Activated effector memory CD4-positive, alpha-beta T cell treated with Interleukin-2 at 50 U/mL for 16 hours (primary cell): ENCODE measurements at places on chromosomes 13 and 19.

DNA sequence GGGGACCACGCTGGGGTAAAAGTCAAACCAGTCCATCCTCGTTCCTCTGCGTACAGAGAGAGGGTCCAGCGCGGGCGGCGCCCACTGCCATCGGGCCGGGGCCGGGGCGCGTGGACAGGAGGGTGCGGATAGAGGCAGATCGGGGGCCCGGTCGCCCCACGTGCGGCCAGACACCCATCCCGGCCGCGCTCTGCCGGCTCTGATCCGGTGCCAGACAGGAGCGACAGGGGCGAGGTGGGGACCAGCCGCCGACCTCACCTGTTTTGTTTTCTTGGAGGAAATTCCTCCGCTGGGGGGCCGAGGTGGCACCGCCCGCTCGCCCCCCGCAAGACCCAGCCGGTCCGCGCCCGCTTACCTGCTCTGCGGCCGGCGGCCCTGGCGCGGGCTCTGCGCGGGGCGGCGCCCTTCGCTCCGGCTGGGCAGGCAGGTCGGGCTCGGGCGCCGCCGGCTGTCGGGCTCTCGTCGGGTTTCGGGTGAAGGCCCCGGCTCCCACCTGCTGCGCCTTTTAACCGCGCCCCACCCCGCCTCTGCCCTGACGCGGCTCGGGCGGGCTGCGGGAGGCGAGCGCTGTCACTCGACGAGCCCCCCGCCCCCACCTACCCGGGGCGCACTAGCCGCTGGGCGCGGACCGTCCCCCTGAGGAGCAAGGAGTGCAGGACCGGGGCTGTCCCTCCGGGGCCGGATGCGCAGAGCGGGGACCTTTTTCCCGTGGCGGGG lies at the start of gene GJB6:
Gene GJB6, minus strand, starts transcription at position 481 of the 717 bp plus-strand sequence. CDS start 8,839 bp downstream, outside the sequence.
- peak; percentile 5 for DNase-seq

DNA sequence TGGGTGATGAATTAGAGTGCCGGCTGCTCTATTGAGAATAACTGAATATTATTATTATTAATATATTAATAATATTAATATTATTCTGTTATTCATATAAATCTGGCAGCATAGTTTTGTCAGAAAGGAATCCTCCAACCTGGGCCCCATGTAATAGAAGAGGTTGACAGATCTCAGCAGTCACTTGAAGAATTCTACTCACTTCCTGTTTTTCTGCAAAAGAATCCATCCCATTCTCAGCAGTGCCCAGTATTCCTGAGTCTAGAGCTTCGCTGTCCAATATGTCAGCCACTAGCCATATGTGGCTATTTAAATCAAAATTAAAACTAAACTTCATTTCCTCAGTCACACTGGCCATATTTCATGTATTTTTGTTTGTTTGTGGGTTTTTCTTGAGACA lies 72.4 kb upstream of the USPL1 start:
- no peak for DNase-seq

DNA sequence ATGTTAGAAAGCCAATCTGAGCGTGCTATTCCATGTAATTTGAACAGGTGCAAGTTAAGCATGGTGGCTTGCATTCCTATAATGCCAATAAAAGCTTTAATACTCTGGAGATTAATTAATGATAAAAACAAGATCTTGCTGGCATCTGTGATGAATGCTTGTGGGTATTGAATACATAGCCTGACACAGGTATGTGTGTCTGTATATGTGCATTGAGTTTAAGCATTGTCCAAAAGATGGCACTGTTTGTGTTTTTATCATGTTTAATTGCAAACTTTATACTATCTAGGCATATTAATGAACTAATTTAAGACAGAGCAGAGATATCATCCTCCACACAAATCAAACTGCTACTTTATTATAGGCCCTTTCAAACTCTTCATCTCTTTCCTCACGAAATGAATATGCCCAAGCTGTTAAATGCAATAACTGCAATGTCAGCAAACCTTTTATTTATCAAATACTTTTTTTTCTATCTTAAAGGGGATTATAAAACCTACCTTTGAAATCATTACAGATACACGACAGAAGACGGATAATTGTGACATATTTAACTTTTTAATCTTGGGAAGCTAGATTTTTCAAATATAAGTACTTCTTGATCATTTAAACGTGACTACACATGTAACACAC lies 86.5 kb downstream of the TNFSF11 start:
- no peak for DNase-seq

GRCh38 chr19:28303502-28303901 lies 909.4 kb downstream of the UQCRFS1 start:
- DNase-seq: no peak

DNA sequence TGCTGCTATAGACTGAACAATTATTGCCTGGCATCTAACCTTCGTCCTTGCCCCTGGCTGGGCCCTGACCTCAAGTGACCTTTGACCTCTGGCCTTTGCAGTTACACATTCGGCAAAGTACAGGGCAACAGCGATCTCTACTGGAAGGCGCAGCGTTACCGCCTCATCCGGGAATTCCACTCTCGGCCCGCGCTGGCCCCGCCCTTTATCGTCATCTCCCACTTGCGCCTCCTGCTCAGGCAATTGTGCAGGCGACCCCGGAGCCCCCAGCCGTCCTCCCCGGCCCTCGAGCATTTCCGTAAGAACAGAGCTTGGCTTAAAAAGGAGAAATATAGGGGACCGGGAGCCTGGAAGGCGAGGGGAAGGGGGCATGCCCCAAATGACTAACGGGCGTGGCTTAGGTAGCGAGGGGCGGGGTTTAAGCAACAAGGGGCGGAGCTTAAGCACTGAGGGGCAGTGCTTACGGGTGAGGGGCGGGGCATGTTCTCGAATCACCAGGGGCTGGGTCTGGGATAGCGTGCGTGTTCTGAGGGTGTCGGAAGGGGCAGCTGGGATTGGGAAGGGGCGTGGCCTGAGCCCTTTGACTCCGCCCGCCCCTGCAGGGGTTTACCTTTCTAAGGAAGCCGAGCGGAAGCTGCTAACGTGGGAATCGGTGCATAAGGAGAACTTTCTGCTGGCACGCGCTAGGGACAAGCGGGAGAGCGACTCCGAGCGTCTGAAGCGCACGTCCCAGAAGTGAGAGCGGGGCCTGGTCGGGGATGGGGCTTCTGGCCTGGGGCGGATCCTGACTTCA lies 52.7 kb downstream of the TRPM4 start:
- DNase-seq: no peak

DNA sequence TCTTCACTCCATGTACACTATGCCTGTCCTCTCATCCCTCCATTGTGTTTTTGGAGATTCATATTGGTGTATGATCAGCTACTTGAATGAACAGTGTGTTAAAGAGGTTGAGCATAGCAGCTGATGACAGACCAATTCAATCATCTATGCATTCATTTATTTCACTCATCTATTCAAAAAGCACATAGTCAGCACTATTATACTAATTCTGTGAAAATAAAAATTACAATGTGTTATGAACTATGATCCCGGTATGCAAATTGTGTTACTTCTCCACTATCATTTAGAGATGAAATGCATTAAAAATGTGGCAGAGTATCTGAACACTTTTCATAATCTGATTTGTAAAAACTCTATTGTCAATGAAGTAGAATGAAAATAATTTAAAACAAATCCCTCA lies 5.9 kb downstream of the TRPC4 start:
- DNase-seq: no peak

GRCh38 chr19:16420781-16421386 lies 50.9 kb downstream of the EPS15L1 start:
- DNase-seq: no peak

- no peak for DNase-seq
Observed at GRCh38 chr13:92952161-92952560, 274.4 kb upstream of the GPC6 start.

DNA sequence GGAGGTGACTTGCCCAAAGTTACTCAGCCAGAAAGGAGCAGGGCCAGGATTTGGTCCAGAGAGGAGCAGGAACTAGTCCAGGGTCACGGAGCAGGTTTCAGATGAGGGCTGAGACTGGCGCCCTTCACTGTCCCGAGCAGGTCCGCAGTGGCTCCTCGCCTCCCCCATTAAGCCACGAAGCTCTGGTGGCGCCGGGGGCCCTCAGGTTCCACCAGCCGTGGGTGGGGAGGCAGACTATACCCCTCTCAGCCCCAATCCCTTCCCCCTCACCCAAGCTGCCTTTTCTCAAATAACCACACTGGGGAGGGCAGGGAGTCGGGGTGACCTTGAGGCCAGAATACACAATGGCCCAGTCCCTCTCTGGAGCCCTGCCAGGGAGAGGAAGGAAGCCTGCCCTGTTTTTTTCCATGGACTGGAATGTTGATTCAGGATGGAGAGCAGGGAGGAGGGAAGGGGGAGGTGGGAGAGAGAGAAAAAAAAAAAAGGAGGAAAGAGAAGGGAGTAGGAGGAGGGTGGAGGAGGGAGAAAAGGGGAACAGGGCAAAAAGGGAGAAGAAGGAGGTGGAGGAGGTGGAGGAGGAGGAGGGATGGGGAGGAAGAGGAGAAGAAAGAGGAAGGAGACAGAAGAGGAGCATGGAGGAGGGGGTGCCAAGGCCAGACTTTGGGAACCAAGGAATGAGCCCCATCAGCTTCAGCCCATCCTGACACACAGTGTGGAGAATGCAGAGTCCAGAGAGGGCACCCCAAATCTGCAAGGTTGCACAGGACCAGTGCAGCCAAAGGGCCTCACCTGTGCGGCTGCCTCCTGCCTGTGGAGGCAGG lies 19.7 kb downstream of the CEACAM16 start:
- no peak for DNase-seq

DNA sequence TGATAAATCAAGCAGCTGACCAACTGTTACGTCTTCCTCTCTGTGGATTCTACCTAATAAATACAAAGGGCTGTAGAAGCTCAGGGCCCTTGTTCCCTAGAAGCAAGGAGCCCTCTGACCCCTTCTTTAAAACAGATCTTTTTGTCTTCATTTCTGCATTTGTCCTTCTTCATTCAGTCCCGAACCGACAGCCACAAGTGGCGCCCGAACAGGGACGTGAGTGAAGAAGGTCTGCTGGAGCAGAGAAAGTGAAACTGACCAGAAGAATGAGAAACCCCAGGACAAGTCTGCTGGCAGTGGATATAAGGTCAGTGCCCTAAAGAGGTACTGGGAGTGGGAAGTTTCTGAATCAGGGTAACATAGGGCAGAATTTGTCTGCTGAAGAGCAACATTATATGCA lies 13.1 kb downstream of the ZNF773 start:
- DNase-seq: no peak

DNA sequence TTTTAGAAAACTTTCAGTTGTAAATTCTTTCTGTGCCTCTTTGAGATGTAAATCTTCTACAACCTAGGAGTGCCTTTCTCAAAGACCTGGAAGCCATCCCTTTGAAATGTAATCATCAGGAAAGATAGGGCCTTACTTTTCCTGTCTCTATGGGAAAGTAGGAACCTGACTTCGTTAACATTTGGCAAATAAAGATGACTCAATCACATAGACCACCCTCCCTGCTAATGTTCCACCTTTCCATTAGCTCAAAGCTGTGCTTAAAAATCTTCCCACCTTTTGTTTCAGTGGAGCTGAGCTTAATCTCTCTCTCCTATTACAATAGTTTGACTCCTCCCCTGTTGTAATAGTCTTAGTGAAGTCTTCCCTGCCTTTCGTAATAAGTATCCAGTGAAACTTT lies 247.7 kb downstream of the OLFM4 start:
- no peak for DNase-seq

GRCh38 chr19:2629491-2630351 lies 72.8 kb downstream of the GNG7 start:
- DNase-seq: no peak

DNA sequence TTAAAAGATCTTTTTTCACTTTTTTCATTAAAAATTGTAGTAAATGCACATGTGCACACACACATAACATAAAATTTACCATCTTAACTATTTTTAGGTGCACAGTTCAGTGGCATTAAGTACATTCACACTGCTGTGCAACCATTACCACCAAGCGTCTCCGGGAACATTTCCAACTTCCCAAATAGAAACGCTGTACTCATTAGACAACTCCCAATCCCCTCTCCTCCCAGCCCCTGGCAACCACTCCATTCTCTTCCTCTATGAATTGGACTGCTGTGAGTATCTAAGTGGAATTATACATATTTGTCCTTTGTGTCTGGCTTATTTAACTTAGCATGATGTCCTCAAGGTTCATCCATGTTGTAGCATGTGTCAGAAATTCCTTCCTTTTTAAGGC lies 11.6 kb downstream of the GJB2 start:
- no peak for DNase-seq
